ENCODE measurements at places on chromosomes 6 and 20.

DNA sequence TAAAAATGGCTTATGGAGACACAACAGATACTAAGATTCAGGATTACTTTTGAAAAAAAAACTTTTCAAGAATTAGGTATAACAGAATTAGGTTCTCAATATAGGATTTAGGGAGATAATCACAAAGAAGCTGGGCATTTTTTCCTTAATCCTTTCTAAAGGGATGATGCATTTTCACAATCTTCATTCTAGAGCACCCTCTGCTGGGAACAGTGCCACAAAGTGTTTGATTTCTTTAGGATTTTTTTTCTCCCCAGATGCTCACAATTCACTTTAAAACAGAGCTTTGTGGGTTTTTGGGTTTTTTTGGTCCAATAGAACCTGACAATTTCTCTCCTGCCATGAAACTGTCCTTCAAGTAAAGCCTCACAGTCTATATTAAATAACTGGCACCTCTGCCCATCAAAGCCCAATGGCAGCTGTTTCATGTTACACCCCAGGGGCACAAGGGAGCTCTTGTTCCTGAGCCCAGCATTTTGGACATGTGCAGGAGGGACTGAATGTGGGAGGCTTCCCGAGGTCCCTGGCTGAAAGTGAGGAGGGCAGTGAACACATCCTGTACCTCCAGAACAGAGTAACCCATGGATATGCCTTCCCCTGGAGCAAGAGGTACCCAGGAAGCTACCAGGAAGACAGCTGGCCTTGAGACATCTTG is 39.7 kb downstream of the PREP start:
- no peak for DNase-seq

GRCh38 chr6:31878726-31879125 is at the start of gene SLC44A4:
TSS of gene SLC44A4 (minus strand) at chr6:31878997. CDS start at chr6:31878980, 17 bp downstream.
- DNase-seq = peak; percentile 77

- DNase-seq = peak; percentile 11
Observed at GRCh38 chr6:5205877-5206850, 54.6 kb downstream of the LYRM4 start.

DNA sequence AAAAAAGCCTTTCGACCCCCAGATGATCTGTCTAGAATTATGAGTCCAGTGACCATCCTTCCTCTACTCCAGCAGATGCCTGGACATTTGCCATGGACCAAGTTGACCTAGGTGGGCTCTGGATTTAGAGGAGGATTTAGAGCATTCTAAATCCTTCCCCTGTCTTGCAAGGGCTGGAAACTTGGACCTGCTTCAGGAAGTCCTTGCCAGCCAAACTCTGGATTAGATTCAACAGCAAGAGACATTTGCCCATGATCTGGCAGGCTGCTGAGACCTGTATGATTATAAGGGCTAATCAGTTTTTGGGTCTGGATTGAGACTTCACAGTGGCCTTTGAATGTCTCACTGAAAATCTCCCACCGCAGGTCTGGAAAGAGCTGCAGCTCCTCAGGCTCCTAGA is 13.1 kb upstream of the HDGFL1 start:
- DNase-seq = no peak

GRCh38 chr6:1709234-1709641 is 99.5 kb downstream of the FOXC1 start:
- no peak for DNase-seq

- no peak for DNase-seq
Observed at GRCh38 chr20:32537657-32538525, 47.2 kb downstream of the NOL4L start.

DNA sequence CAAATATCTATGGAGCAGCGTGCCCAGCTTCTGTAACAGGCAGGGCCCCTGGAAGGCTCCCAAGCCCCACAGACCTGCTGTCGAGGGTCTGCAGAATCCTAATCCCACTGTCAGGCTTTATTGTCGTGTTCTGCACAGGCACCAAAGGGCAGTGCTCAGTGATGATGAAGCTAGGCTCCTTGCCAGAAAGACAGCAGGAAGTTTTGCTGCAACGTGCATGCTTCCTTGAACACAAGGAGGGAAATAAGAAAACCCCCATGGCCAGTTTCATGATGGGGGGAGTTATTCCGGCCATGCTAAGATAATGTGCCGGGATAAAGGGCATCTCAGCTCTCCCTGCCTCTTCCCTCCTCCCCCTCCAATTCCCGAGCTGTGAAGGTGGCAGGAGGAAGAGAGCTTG is 109.4 kb upstream of the KCNG1 start:
- peak; percentile 58 for DNase-seq

DNA sequence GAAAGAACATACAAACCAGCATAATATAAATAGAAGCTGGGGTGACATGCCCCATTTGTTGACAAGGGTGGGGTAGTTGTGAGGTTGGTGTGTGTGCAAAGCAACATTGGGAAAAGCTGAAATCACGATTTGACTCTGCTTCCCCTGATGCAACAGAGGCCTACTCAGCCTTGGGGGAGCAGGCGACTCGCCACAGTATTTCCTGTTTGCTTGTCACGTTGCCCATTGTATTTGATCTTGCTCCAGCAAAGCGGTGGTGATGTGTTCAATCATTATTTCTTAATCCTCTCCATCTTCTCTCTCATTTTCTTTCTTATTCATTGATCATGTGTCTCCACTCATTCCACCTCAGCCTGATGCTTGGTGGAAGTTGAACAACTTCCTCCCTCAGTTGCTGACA is 165.8 kb upstream of the CITED2 start:
- DNase-seq = peak; percentile 35

DNA sequence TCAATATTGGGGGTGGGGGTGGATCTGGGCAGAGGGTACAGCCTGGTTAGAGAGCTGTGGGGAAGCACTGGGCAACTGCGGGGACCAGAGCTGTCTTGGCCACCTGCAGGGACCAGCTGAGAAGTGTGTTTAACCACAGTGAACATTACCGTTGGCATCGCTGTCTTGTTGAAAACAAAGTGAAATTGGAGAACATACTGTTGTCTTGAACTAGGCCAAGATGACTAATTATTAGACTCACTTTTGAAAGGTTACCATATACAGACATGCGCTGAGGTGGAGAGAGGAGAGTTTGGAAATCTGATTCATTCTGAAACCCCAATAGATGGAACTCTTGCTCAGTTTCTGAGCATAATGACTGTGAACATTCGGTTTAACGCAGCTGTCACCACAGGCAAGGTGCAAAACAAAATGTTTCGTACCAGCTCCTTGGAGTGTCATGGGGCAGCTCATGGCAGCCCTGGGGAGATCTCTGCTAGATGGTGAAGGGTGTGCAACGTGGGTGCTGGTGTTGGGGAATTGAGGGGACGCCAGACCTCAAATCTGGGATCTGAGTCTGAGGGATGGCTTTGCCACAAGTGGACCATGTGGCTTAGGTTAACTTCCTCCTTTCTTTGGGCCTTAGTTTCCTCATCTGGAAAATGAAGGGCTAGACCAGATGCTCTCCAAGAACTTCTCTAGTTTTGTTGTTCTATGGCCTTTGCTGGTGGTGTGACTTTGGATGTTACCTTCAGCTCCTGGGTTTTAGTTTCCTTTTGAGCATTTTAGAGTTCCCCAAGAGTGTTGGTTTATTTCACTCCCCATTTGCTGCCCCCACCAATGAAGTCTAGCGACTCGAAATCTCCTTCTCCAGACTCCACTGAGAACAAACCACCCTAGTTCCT is 24.6 kb upstream of the GTSF1L start:
- DNase-seq = peak; percentile 50

GRCh38 chr6:90730151-90730673 is 143.3 kb upstream of the MAP3K7 start:
- DNase-seq = no peak

DNA sequence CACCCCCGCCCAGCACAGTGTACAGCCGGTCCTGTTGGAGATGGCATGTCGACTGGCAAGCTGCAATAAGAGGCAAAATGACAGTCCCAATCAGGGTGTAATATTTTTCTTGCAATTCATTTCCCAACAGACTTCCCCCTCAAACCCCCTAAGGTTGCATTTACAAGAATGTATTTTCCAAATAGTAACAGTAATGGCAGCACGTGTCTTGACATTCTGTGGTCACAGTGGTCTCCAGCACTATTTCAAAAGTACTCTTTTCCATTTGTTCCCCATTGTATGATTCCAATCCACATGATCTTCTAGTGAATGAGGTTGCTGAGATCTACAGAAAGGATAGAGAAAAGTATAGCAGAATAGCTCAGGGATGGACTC is 97.8 kb upstream of the CARMIL1 start:
- DNase-seq = no peak

DNA sequence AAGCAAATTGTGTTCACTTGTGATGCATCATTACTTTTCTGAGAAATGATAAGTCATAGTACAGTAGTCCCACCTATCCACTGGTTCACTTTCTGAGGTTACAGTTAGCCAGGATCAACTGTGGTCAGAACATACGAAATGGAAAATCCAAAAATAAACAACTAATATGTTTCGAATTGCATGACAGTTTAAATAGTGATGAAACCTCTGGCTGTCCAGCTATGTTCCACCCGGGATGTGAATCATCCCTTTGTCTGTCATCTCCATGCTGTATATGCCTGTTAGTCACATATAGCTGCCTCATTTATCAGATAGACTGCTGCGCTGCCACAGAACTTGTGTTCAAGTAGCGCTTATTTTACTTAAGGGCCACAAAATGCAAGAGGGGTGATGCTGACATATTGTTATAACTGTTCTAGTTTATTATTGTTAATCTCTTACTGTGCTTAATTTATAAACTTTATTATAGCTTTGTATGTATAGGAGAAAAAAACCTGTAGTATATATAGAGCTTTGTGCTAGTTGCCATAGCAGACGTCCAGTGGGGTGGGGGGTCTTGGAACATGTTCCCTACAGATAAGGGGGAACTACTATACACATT is 29.2 kb downstream of the AFDN start:
- no peak for DNase-seq

DNA sequence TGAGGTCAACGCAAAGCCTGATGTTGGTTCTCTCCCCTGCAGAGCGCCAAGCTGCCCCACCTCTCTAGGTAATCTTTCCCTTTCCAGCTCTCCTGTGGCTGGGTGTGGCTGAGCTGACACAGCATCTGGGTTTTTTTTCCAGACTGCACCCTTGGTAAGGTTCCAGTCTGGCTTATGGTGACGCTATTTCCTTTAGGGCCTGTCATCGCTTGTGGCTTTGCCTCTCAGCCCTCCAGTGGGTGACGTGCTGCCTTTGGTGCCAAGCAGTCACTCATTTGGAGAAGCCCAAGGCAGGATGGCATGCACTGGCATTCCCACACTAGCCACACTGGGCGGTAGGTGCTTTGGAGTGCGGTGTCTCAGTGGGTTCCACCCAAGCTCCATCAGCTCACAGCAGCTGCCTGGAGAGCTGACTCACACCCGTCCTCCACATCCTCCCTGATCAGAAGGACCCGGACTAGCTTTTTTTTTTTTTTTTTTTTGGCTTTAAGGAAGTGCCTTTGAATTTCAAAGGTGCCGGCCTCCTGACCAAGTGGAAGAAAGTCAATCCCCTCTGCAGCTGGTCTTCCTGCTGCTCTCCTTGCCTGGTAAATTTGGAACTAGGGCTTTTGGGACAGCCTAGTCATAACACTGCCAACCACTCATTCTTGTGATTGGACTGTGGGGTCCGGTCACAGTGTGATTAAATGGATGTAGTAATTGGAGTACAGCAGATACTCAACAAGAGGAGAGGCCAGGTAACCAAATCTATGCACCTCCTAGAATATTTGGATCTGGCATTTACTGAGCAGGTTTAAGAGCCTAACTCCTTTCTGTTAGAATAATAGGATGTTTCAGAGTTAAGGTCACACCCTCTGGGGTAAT is 153.6 kb downstream of the CD83 start:
- DNase-seq = peak; percentile 58

- no peak for DNase-seq
Observed at GRCh38 chr6:40573221-40573620, 13.9 kb downstream of the LRFN2 start.

GRCh38 chr6:116443105-116443504 is 18.1 kb upstream of the CALHM6 start:
- DNase-seq = no peak

DNA sequence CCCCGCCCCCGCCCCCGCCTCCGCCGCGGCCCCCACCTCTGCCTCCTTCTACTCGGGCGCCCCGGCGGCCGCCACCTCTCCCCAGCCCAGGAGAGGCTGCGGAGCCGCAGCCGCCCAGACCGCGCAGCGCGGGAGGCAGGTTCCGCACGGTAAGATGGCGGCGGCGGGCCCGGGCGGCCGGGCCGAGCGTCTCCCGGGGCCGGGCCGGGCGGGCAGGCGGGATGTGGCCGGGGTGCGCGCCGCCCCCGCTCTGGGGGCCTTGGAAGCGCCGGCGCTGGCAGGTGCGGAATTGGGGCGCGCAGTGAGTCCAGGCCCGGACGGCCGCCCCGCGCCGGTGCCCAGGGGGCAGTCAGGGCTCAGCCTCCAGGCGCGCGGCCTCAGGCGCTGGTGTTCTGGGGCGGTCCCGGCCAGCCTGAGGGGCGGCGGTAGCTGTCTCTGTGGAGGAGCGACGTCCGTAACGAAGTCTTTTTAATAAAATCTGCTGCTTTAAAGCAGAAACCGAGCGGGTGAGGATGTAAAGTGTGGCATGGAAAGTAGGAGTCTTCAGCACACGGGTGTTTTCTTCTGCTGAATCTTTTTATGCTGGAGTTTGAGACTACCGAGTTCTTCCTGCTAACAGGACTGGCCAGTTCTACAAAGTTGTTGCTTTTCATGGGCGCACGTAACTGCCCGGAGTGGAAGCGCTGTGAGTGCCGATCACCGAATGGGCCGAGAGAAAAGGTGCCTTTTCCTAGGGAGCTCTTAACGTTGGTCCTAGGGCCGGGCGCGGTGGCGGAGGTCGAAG is at the start of gene GID8:
TSS of gene GID8 (plus strand) at position 43 of the 784 bp plus-strand sequence. CDS start 3,356 bp downstream, outside the sequence.
- DNase-seq = peak; percentile 64

DNA sequence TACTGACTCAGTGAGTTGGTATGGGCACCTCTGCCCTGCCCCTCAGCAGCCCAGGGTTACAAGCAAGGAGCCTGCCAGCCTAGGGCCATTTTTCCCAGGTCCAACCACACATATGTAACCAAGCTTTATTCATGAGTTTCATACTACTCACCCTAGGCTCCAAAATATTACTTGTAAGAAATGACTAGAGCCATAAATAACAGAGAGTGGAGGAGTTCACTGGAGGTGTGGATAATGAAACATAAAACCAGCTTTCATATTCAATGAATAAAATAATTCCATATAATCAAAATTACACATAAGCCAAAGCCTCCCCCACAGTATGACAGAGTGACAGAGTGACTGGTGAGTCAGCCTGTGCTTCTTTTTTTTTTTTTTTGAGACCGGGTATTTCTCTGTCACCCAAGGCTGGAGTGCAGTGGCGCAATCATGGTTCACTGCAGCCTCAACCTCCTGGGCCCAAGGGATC is 229.8 kb upstream of the SASH1 start:
- no peak for DNase-seq

GRCh38 chr6:13838616-13839015 is 24.3 kb upstream of the MCUR1 start:
- no peak for DNase-seq

- peak; percentile 16 for DNase-seq
Observed at GRCh38 chr6:83464381-83465140, 33.7 kb upstream of the ME1 start.

DNA sequence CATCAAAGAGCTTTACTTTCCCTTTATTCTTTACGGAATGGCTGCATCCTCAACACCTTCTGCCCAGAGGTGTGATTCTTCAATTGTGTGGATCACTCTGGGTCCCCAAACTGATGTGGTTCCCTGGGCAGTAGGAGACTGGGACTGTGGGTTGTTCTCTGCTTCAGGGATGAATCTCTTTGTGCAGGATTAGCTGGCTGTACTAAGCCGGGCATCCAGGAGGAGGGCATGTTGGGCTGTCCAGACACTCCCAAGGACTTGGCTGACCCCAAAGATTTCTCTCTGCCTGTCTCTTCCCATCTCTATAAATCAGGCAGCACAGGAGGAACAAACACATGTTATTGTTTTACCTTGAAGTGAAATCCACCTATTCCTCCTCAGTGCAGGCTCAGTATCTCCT is 15.3 kb downstream of the FARS2 start:
- DNase-seq = no peak
